ENCODE measurements at places on chromosomes 6 and 20. TPM values are rescaled to one million over a fixed set of nuclear protein-coding genes. Genes with fewer than 3 reads are reported as not detected.

- no peak overlapping the region for H3K27ac ChIP-seq
- H3K27me3 ChIP-seq = peaks cover 6% of the 10 kb centered on the region
- H3K36me3 ChIP-seq = peaks cover 3% of the 10 kb centered on the region
- H3K4me3 ChIP-seq = no peak overlapping the region
- H3K4me1 ChIP-seq = peaks cover 17% of the 10 kb centered on the region
Observed at GRCh38 chr6:105759015-105759414, 327.1 kb upstream of the PRDM1 start.

GRCh38 chr20:24917797-24918578 lies 31.1 kb upstream of the CST7 start:
- H3K36me3 ChIP-seq = no peaks in the 10 kb centered on the region
- DNase-seq = peak; percentile 62
- H3K27ac ChIP-seq = no peak overlapping the region
- no peak overlapping the region for H3K4me3 ChIP-seq
- no peaks in the 10 kb centered on the region for H3K27me3 ChIP-seq

DNA sequence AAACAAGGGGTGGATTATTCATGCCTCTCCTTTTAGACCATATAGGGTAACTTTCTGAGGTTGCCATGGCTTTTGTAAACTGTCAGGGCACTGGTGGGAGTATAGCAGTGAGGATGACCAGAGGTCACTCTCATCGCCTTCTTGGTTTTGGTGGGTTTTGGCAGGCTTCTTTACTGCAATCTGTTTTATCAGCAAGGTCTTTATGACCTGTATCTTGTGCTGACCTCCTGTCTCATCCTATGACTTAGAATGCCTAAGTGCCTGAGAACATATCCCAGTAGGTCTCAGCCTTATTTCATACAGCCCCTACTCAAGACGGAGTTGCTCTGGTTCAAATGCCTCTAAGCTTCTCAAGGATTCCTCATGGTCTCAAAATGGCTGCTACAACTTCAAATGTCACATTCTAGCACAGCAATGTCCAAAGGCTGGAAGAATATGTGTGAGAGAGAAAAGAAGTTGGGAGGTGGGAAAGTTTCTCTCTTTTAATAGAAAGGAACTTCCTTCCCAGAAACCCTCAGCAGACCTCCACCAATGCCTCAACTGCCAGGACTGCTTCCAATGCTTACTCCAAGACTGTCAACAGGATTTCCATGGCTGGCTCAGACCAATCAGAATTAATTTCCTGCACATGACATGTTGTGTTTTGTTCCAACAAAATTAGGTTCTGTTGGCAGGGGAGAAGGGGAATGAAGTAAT lies 46.6 kb upstream of the SLC9A8 start:
- H3K36me3 ChIP-seq = peaks cover 10% of the 10 kb centered on the region
- H3K27me3 ChIP-seq = peaks cover 50% of the 10 kb centered on the region
- peaks cover 44% of the 10 kb centered on the region for H3K4me1 ChIP-seq
- H3K27ac ChIP-seq = no peak overlapping the region

DNA sequence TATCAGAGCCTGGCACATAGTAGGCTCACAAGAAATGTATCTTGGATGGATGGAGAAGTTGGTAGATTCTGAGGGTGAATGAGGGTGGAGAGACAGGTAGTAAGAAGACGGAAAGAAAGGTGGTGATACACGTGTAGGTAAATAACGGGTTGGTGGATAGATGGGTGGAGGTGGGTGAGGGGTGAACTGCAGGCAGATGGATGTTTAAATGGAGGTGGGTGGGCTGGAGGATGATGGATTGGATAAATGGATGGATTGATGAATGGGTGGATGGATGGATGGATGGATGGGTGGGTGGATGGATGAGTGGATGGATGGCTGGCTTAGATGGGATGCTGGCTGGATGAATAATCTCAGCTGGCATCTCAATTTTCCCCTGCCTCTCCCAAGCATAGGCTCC lies 9.9 kb downstream of the CDH22 start:
- no peak overlapping the region for H3K27ac ChIP-seq
- H3K36me3 ChIP-seq = no peaks in the 10 kb centered on the region
- no peak overlapping the region for H3K4me3 ChIP-seq

GRCh38 chr20:22583773-22584521 lies 425 bp downstream of the FOXA2 start:
- no peak overlapping the region for H3K4me3 ChIP-seq
- H3K36me3 ChIP-seq = peaks cover 8% of the 10 kb centered on the region
- DNase-seq = no peak
- peaks cover 73% of the 10 kb centered on the region for H3K27me3 ChIP-seq

GRCh38 chr6:136740050-136740974 lies 52.0 kb downstream of the MAP3K5 start:
- no peak overlapping the region for H3K4me3 ChIP-seq
- DNase-seq = no peak
- H3K27ac ChIP-seq = no peak overlapping the region
- no peaks in the 10 kb centered on the region for H3K36me3 ChIP-seq
- peaks cover 19% of the 10 kb centered on the region for H3K4me1 ChIP-seq

DNA sequence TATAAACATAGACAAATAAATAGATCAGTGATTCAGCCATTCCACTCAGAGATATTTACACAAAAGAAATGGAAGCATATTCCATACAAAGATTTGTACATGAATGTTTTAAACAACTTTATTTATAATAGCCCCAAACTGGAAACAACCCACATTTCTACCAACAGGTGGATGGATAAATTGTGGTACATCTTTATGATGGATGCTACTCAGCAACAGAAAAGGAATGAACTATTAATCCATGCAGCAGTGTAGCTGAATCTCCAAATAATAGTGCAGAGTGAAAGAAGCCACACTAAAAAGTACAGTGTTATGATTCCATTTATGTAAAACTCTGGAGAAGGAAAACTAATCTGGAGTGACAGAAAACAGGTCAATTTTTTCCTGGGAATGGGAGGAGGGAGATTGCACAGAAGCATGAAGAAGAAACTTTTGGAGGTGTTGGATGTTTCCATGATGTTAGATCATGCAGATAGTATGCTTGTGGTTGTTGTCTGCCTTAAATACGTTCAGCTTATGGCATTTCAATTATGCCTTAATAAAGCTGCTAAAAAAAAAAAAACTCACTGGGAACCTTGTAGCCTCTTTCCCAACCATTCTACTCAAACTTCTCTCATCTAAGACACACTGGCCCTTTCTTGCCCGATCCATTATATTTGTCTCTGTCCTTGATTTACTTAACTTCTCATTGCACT lies 100.9 kb downstream of the PPP1R14C start:
- DNase-seq = no peak
- no peak overlapping the region for H3K4me3 ChIP-seq
- H3K36me3 ChIP-seq = no peaks in the 10 kb centered on the region
- H3K27ac ChIP-seq = no peak overlapping the region
- H3K27me3 ChIP-seq = peaks cover 5% of the 10 kb centered on the region

GRCh38 chr6:128339635-128340450 lies 180.6 kb downstream of the PTPRK start:
- no peaks in the 10 kb centered on the region for H3K36me3 ChIP-seq
- H3K27ac ChIP-seq = no peak overlapping the region
- no peak for DNase-seq
- peaks cover 3% of the 10 kb centered on the region for H3K27me3 ChIP-seq
- no peak overlapping the region for H3K4me3 ChIP-seq

GRCh38 chr6:144561455-144562043 lies 276.4 kb downstream of the UTRN start:
- H3K27ac ChIP-seq = peak overlapping the region; percentile 65
- peaks cover 32% of the 10 kb centered on the region for H3K36me3 ChIP-seq
- no peak for DNase-seq
- peaks cover 28% of the 10 kb centered on the region for H3K4me1 ChIP-seq
- H3K4me3 ChIP-seq = no peak overlapping the region

- peak overlapping the region; percentile 99 for H3K4me3 ChIP-seq
- H3K4me1 ChIP-seq = peaks cover 45% of the 10 kb centered on the region
- peaks cover 43% of the 10 kb centered on the region for H3K36me3 ChIP-seq
- peak; percentile 62 for DNase-seq
- no peaks in the 10 kb centered on the region for H3K27me3 ChIP-seq
Observed at GRCh38 chr6:13615792-13616120, 621 bp downstream of the NOL7 start.

DNA sequence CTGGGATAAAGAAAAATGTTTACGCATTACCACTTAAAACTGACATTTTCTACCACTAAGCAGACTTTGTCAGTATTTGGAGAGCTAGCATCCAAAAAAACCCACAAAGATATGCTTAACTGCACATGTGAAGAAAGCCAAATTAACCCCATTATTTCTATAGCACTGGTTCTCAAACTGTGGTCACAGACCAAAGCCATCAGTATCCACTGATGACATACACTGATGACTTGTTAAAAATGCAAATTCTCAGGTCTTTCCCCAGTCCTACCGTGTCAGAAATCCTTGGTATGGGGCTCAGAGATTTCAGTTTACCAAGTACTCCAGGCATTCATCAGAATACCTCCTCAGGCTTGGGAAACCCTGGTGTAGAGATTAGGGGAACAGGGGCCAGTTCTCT lies 230.2 kb downstream of the PTPRK start:
- no peak for DNase-seq
- H3K36me3 ChIP-seq = peaks cover 2% of the 10 kb centered on the region
- H3K4me3 ChIP-seq = no peak overlapping the region
- H3K4me1 ChIP-seq = peaks cover 18% of the 10 kb centered on the region

DNA sequence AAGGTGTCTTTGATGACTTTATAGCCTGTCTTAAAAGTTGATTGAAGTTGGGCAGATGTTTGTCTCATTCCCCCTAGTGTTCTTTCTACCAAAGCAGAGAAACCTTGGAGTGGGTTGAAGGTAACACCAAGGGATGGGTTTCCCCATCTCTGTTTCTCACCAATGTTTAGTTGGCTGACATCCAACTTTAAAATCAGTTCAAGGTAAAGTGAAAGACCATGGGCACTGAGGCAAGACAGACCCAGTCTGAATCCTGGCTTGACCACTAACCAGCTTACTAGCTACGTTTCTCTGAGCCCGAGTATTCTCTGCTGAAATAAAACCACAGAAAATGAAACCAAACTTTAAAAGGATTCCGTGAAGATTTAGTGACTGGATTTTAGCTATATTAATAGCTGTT lies 258.9 kb downstream of the KIF16B start:
- H3K4me1 ChIP-seq = no peaks in the 10 kb centered on the region
- H3K4me3 ChIP-seq = no peak overlapping the region
- H3K27ac ChIP-seq = no peak overlapping the region
- no peaks in the 10 kb centered on the region for H3K27me3 ChIP-seq
- H3K36me3 ChIP-seq = no peaks in the 10 kb centered on the region
- DNase-seq = no peak

DNA sequence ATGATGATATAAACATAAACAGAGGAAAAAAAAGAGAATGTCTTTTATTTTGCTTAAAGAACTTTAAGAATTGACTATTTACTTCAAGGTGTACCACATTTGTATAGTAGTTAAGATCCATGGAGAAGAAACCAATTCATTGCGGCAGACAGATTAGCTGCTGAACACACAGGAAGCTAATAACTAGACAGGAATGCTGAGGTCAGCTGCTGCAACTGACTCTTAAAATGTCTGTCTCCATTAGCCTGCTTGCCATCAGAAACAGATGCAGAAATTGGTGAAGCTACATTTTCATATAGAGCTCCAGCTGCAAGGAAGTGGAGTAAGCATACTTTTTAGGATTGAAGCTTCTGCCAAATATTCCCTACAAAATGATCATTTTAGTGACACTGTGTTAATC lies 939.5 kb downstream of the EPHA7 start:
- H3K4me3 ChIP-seq = no peak overlapping the region
- no peak for DNase-seq
- H3K4me1 ChIP-seq = no peaks in the 10 kb centered on the region
- H3K27ac ChIP-seq = no peak overlapping the region
- H3K27me3 ChIP-seq = no peaks in the 10 kb centered on the region
- H3K36me3 ChIP-seq = no peaks in the 10 kb centered on the region

PHF20 gene
- total RNA-seq = 61.5 TPM

XPO5 gene
- total RNA-seq = 57.6 TPM

LTB gene
- total RNA-seq = 618 TPM

NEURL2 gene
- total RNA-seq = 1.3 TPM
